ENCODE measurements at places on chromosomes 6 and 20.
A peak's percentile ranks its signal among the peaks of the same experiment; 100 is the strongest.

DNA sequence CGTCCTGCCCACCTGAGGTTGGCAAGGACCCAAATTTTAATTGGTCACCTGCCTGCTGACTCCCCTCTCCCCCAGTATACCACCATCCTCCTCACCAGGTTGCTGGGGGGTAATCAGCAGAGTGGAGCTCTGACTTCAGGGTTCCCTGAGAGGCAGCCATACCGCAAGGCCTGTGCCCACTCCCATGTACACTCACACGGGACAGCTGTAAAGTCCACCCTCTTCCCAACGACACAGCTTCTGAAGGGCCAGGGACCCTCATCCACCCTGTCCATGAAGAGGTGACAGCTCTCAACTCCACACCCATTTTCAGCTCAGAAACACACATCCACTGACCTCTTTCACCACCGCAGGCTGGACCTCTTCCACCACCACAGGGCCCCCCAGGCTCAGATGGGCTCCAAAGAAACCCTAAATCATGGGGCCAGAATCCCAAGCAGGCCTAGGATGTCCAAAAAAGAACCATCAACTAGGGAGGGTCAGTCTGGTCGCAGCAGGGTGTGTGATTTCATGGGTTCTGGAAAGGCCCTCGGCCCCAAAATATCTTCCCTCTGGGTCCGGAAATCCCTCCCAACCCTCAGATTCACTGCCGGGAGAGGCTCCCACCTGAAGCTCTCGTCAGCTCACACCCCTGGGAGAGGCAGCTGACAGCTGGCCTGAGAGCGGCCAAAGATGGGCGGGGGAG lies 30.0 kb downstream of the TFEB start:
- no peak for DNase-seq

- DNase-seq = no peak
These were observed 91.8 kb downstream of the CHD6 start for GRCh38 chr20:41526327-41526726.

DNA sequence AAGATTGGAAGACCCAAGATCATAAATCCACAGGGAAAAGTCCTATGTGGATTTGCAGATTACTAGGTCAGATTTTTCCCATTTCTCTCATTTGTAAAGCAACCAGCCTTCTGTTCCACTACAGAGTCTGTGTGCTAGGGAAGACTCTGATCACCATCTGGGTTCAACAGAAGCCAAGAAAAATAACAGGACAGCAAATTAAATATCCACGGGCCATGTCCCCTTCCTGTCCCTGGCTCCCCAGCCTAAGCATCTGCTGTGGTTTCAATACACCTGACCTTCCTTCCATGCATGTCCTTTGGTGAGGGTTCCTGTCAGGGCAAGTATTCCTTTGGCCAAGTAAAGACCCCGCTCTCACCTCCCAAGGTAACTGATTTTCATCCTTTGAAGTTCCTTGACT lies 558.8 kb downstream of the KIF16B start:
- DNase-seq = no peak

DNA sequence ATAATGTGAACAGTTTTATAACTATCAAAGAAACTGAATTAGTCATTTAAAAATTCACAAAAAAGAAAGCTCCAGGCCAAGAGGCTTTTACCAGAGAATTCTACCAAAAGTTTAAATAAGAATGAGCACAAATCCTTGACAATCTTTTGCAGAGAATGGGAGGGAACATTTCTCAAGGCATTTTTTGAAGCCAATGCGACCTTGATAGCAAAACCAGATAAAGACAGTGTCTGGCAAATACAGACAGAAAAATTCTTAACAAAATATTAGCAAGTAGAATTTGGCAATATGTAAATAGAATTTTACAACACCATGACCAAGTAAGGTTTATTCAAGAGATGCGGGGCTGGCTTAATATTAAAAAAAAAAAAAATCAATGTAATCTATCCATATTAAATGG lies 41.7 kb downstream of the RNF24 start:
- DNase-seq = no peak

DNA sequence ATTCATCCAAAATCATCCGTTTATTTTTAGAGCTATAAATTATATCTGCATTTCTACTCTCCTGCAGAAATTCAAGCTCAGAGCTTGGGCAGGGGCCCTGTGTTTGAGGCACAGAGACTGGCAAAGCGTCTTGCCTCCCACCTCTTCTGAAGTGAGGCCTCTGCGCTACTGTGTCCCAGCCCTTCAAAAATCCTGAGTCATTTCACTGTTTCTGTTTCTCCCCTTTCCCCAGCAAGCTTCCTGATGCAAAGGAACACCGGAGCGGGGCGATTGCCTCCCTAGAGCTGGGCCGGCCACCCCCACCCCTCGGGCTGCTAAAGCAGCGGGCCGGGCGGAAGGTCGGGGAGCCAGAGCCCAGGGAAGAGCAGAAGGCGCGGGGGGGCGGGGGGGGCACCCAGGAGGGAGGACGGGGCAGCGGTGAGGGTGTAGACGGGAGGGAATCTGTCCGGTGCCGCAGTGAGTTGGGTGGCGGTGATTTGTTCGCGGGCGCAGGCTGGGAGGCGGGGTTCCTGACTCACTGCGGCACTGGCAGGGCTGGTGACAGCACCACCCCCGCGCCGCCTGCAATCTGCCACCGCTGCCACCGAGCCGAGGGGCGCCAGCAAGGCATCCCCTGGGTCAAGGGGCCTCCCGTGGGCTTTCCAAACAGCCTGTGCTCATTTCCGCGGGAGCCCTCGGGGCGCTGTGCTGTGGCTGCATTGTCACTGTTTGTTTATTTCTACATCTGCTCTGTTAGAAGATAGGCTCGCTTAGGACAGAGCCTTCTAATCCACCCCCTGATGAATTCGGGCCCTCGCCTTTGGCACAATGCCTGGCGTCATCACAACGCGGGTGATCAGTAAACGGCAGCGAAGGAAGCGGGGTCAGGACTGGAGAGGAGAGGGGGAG lies 46.5 kb upstream of the SNAP25 start:
- peak; percentile 4 for DNase-seq

DNA sequence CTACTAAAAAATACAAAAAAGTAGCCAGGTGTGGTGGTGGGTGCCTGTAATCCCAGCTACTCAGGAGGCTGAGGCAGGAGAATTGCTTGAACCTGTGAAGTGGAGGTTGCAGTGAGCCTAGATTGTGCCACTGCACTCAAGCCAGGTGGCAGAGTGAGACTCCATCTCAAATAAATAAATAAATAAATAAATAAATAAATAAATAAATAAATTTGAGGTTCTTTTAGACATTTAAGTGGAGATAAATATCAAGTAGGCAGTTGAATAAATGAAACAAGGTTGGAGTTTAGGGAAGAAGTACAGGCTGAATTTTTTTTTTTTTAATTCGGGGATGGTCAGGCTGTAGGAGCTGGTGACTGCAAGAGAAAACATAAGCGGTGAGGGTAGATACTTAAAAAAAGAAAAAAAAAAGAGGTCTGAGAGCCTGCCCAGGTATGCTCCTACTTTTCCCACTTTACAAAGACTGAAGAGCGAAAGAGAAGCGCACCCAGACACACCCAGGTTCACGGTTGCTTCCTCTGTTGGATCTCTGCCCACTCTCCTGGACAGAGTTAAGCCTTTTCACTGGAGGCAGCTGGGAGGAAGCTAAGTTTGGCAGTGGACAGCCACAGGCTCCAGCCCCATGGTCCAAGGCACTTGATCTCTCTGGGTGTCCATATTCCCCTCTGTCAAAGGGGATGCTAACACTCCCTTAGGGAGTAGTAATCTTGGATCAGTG lies 100.9 kb upstream of the PRDM1 start:
- DNase-seq = no peak

All from CD8-positive, alpha-beta T cell (primary cell).